Activated CD4-positive, alpha-beta T cell treated with anti-CD3 and anti-CD28 coated beads for 1 hour (primary cell): ENCODE measurements at places on chromosomes 4 and X.

- DNase-seq = no peak
Measured at GRCh38 chr4:171348090-171348489, 465.1 kb upstream of the GALNTL6 start.

DNA sequence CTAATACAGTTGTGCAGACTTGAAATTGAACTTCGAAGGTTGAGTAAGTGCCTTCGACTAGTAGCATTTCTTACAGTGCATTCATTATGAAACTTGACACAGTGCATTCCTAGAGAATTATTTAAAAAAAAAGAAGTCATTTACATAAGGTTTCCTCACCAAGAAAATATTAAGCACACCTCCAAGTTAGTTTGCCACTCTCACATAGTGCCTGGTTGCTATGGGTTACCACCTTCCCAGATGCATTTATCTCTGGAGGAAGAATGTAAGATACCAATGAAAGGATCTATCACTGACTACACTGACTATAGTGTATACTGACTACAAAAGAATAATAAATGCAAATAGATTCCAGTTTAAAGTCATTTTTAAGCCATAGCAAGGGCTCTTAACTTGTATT lies 311.9 kb upstream of the RASGEF1B start:
- DNase-seq = no peak

DNA sequence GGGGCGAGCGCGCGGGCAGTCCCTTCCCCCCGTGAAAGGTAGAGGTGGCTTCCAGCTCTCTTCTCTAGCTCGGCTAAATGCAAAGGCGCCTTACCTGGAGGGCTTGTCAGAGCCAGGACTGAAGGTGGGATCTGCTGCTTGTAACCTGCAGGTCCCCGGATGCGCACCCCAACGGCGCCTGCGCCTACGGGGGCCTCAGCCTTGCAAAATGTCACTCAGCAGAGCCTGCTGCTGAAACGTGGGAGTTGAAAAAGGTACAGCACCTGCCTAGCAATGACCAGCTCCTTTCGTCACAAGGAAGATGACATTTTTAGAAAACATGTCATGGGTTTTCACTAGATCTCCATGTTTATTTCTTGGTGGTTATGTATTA lies 583 bp downstream of the ABHD18 start:
- DNase-seq = peak; percentile 44

DNA sequence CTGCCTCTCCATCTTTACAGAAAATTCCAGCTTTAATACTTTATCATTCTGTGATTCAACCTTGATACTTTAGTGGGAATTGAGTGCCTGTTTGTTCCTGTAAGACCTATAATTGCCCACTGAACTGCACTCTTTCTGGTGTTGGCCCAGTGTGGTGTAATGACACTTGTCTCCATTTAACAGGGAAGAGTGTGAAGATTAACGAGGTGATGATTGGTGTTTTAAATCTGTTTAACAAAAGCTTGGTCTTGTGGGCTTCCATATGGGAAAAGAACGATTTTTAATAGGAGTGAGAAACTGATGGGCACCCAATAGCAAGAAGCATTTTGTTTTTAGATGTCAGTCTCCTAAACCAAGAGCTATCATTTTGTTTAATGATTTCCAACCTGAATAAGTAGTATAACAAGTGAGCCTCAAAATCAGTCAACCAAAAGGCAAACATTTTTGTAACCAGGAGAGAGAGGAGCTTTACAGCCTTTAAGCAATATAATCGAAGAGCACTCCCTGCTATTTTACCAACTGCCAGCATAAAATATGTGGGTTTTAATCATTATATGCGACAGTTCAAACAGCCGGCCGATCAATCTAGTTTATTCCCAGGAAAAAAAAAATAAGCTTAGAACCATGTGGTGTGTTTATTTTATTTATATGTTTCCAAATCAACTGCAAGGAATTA lies 50.2 kb downstream of the SUPT20HL1 start:
- no peak for DNase-seq

DNA sequence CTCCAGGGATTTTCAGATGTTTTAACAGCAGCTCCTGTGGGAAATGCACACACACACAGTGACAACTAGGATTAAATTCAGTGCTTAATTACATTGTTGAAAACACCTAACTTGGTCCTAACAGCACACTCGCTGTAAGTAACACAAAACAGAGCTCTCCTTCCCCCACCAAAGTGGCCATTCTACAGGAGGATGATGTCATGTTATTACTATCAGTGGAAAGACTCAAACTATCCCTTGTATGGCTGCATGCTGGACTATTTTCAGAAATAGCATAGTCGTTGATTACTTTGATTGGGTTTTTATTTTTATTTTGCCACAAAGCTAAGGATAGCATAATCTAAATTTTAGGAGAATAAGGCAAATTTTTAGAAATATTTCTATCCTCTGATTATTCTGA lies 406.3 kb downstream of the SPRY1 start:
- DNase-seq = no peak

- no peak for DNase-seq
Measured at GRCh38 chrX:41043196-41043595, 42.0 kb upstream of the USP9X start.

DNA sequence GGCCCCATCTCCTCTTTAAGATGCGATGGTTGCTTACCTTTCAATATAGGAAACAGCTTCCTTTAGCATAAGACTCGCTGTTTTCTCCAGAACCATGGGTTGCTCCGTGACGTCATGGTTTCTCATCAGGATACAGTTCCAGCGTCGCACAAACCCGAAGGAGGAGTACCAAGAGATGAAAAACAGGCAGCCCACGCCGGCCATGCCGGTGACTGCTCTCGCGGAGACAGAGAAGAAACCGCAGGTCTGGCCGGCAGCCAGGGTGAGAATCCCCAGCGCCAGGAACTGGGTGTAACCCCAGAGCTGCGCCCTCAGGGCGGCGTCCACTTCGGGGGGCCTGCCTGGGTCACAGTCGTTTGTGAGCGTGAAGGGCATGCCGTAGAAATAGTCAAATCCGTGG lies 11.4 kb downstream of the ARSD start:
- no peak for DNase-seq

DNA sequence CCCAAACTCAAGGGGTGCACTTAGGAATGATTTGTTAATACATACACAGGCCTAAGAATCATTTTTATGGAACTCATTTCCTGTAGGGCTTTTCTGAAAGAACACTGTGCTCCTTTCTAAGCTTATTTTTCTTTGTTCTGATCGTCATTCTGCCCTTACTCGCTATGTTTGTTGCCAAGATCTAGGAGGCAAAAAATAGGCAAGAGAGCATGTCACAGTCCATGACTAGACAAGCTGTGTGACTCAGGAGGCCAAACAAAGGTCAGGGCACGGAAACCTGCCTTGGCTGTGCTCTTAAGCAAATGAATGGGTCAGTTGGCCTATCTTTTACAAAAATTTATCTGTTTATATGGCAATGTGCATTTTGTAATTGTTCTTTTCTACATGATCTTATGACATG lies 42.5 kb upstream of the C1GALT1C1 start:
- DNase-seq = no peak

DNA sequence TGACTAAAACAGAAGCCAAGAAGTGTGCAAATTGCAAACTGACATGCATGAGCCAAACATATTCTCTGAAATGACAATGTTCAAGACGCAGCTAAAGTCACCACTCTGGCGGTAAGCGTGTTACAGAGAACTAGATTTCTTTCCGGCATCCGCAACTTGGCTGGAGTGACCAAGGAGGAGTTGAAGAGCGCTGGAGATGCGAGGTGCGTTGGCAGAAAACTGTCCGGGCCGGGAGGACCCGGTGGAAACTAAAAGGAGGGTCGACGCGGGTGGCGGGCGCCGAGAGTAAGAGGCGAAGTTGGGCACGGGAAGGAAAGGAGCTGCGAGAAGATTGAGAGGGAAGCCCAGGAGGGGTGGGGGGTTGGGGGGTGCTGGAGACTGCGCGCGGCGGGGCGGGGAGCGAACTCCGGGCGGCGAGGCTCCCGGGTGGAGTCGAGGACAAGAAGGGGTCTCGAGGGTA lies 807 bp downstream of the SEL1L3 start:
- DNase-seq = no peak

GRCh38 chrX:1212532-1212931 lies at the start of gene CRLF2:
TSS of gene CRLF2 (minus strand) at chrX:1212649. CDS start at chrX:1212634, 15 bp downstream.
- DNase-seq = no peak

DNA sequence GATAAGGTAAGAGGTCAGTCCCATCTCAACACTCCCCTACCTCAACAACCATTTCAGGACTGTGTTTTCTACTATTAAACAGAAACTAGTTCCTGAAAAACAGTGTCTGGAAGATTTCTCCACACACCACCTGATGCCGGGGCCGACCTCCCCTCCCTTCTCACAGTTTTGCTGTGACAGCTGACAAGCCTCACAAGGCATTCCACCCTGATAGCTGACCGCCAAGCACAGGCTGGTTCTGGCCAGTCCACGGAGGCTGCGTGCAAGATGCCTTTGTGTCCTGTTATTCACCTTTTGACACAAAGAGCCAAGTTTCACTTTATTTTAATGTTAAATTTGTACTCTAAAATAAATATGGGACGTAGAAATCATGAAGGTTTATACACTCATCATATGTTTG lies 758.6 kb downstream of the PDHA2 start:
- no peak for DNase-seq

GRCh38 chr4:2882341-2882740 lies 38.7 kb downstream of the ADD1 start:
- no peak for DNase-seq

DNA sequence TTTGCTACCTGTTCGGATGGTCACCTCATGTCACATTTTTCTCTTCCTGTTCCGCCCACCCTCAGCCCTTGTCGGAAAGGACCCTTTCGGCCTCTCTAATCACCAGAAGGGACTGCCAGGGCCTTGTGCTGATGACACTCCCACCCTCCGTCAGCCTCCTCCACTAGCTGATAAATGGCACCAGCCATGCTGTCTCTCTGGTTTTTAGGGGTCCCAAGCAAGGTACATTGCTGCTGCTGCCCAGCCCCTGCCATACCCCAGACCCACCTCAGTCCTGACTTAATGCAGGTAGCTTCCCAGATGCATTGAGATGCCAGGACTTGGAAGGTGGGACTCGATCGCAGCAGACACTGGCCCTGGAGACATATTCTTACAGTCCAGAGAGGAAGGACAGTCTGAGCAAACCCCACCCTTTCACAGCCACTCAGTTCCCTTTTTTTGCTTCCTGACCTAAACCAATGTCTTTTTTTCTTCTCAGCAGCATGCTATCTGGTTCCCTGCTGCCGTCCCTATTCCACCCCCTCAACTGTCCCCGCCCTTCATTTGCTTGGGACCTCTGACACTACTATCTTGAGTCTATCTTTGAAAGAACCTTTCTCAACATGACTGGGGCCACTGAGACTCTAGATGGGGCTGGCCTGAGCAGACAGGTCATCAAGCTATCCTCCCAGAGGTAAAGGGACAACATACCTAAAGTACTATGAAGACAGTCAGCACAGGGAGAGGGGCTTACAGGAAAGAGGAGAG lies at the start of gene BTK:
BTK (minus strand) TSS at position 397 of the 747 bp plus-strand sequence. CDS start 10,907 bp downstream, outside the sequence.
- no peak for DNase-seq

DNA sequence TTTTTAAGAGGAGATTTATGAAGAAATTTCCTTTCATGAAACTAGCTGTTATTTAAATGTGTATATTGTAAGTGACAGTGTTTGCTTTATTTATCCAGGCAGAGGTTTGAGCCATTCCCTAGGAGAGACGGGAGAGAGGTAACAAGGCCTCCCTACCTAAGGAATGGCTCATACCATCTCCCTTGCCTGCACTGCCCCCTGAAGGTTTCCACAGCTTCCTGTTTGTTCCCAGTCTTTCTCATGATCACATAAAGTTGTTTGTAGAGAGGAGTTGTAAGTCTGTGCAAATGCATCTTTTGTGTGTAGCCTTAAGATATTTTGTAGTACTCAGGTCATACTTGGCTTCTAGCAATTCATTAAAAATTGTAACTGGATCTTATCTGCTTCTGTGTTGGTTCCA lies 1504.5 kb upstream of the PCDH10 start:
- DNase-seq = no peak

- no peak for DNase-seq
Measured at GRCh38 chr4:153509724-153510123, 43.6 kb downstream of the TMEM131L start.
